T-helper 22 cell (primary cell): ENCODE measurements at places on chromosomes 3 and 15.
A peak's percentile ranks its signal among the peaks of the same experiment; 100 is the strongest.

DNA sequence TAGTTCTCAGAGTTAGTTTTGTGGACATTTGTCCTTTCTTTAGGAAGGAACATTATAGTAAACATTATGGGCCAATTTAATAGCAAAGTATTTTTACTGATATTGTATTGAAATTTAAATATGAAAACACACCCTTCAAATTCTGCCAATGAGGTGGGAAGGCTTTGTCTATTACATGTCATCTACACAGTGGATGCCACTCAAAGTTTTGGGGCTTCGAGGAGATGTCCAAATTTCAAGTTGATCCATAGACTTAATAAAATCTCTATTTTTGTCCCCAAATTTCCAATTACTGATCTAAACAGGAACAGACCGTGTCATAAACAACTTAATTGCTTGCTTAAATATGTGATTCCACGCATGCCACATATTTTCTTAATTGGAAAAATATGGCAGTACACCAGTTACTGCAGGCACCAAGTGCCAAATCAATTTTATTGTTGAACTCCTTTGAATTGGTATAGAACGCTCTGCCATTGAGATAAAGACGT lies 1.7 kb downstream of the SHOX2 start:
- DNase-seq = no peak

DNA sequence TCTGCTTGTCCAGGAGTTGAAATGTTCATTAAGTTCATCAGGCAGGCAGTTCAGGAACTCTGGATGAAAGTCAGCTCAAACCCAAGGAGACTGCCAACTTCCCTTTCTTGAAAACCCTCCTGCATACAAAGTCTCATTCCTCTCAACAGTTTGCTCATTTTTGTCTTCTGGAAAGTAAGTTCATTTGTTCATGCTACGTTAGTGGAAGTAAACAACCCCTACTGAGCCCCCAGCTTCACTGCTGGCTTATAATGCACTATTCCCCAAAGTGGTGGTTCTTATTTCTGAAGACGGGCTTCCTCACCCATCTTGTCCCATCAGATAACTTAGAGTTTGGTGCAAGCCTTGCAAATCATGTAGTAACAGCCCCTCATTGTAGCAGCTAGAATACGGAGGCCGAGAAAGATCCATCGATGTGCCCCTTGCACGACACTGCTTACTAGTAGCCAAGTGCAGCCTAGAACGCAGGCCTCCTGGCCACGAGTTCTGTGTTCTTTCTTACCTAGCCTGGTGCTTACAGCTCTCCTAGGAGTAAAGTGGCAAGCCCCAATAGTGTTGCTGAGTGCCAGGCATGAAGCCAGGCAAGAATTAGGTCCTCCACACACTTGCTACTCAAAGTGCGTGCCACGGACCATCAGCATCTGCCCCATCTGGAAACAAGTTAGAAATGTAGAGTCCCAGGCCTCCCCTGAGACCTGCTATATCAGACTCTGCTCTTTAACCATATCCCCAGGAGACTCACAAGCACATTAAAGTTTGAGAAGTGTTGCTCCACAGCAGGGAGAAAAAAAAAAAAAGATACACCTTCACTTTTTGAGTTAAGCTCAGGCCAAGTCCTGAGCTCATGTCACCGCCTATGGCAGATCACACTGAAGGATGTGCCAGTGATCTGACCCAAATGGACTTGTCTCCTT lies 82.5 kb downstream of the RFTN1 start:
- no peak for DNase-seq

GRCh38 chr15:51425517-51426040 lies 84.1 kb downstream of the GLDN start:
- no peak for DNase-seq

- no peak for DNase-seq
Observed at GRCh38 chr3:89227218-89227617, 119.8 kb downstream of the EPHA3 start.

GRCh38 chr3:57546616-57547015 lies 2.5 kb upstream of the DNAH12 start:
- DNase-seq = no peak

- no peak for DNase-seq
Observed at GRCh38 chr3:4735243-4735642, 242.1 kb downstream of the ITPR1 start.

- no peak for DNase-seq
Observed at GRCh38 chr3:57165641-57166040, 488 bp upstream of the IL17RD start.

DNA sequence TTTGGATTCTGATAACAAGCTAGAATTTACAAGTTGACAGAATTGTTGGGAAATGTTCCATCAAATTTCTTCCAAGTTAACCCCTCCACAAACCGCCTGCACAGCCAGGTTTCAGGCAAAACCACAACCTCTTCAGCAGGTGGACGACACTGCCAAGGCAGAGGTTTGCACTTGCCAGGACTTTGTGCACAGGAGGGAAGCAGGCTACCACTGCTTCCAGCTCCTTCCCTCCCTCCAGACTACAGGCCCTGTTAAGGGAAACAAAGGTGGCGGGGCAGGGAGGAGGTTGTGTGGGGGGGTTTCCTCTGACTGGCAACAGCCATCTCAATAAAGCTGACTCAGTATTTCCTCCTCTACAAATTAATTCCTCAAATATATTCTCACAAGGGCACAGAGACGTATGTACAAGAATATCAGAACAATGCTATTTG lies 42.2 kb downstream of the TBC1D2B start:
- DNase-seq = peak; percentile 52

- DNase-seq = no peak
Observed at GRCh38 chr15:64209680-64210334, 47.0 kb upstream of the PPIB start.

- no peak for DNase-seq
Observed at GRCh38 chr15:60647246-60647645, 168.3 kb upstream of the ICE2 start.

DNA sequence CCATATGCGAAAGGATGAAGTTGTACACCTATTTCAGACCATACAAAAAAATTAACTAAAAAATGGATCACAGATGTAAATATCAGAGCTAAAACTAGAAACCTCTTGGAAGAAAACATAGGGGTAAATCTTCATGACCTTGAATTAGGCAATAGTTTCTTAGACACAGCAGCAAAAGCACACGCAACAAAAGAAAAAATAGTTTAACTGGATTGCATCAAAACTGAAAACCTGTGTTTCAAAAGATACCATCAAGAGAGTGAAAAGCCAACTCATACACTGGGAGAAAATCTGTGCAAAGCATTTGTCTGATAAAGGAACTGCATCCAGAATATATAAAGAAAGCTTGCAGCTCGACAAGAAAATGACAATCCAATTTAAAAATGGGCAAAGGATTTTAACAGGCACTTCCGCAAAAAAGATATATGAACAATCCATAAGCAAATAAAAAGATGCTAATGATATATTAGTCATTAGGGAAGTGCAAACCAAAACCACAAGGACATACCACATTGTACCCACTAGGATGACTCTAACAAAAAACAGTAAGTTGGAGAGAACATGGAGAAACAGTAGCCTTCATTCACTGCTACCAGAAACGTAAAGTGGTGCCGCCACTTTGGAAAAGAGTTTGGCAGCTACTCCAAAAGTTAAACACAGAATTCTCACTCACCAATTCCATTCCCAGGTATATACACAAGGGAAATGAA lies 263.1 kb downstream of the ADAMTS17 start:
- no peak for DNase-seq

- DNase-seq = no peak
Observed at GRCh38 chr15:26888761-26889160, 21.9 kb downstream of the GABRA5 start.

DNA sequence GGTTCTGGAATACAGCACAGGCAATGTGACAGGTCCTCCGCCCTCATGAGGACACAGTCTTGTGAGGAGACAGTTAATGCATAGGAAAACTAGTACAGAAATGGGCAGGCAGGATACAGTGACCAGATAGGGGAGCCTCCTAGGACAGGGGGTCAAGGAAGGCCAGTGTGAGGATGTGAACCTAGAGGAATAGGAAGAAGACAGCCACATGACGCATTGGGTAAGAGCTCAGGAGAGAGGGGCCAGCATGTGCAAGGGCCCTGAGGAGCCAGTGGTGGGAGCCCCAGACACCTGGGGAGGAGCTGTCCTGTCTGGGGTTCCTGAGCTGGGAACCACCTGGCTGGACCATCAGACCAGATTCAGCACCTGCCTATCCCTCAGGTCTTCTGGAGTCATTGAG lies 15.6 kb downstream of the IRAK2 start:
- DNase-seq = no peak

DNA sequence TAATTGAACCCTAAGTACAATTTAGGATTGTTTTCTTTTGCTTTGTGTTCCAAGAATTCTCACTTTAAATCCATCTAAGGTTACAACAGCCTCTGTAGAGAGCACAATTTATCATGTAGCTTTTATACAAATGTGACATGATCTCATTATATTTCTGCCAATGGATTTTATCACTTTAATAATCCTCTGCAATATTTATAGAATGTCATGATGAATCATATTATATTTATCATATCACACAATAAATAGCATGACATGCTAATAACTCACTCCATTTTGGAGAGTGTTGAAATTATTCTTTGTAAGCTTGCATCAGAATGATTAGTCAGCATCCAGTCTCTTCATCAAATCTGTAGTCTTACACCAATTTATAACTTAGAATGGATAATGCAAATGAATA lies 280.6 kb upstream of the ZNF717 start:
- no peak for DNase-seq

DNA sequence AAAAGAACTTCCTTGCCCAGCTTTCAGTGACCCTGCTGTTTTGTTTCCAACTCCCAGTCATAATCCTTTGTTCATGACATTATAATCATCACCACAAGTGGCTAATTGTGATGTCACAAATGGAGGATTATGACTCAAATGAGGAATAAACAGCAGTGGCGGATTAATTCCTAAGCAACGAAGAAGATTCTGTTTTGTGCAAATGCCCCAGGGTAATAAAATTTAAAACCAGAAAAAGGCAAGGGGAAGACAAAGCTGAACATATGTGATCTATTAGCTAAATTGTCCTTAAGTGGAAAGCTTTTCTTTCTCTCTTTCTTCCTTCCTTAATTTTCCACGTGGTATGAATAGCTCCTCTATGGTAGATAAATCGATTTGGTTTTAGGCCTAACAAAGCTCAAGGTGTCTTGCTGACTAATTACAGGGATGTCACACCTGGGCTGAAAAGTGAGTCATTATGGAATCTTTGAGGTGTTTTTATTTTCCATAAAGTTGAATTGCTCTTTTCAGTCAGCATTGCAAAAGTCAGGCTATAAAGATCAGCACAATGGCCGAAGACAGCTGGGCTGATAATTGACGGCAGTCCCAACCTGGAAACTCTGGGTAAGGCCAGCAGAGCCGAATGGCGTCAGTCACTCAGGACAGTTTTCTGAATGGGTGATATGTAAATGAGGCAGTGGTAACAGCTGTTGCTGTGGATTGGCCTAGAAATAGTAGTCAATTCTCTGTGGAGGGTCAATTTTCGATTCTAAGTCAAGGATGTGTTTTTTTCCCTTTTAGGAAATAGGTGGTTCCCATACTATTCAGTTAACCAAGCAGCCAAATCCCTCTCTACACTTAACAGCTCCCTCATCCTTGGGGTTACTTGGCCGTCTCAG lies 121.5 kb downstream of the PTPRG start:
- no peak for DNase-seq

- DNase-seq = no peak
Observed at GRCh38 chr15:40342416-40343320, 1.9 kb upstream of the CCDC9B start.

DNA sequence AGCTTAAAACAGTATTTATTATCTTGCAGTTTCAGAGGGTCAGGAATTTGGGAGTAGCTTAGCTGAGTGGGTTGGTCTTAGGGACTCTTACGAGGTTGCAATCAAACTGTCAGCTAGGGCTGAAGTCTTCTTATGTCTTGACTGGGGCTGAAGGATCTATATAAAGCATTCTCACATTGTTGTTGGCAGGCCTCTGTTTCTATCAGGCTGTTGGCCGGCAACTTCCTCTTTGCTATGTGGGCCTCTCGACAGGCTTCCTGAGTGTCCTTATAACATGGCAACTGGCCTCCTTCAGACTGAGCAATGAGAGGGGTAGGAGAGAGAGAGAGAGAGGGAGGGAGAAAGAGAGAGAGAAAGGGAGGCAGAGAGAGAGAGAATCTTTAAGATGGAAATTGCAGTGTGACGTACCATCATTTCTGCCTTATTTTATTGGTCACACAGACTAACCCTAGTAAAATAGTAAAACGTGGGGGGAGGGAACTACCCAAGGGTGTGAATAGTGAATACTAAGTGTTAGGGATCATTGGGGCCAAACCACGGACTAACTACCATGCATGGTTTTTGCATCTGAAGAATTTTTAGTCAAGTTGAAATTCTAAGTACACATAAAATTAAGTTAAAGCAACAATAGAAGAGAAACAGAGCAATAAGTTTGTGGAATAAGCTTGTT lies 16.1 kb downstream of the FGF7 start:
- DNase-seq = no peak

GRCh38 chr3:48748754-48749153 lies 31.7 kb upstream of the IP6K2 start:
- DNase-seq = no peak

GRCh38 chr15:95347837-95348236 lies 982.7 kb upstream of the NR2F2 start:
- no peak for DNase-seq

DNA sequence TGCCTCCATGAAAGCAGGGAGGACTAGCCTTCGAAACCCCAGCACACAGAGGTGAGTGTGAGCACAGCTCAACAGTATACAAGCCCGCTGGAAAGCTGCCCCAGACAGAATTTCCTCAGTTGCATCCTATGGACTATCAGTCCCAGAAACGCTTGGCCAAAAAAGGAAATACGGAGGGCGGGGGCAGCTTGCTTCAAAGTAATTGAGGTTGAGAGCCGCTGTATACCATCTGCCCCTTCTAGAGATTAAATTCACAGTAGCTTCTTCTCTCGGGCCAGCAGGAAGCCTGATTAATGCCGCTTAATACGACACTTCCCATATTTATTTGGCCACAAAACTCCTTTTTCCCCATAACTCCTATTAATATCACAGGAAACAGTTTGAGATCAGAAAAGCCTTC lies 88.7 kb downstream of the LIPC start:
- no peak for DNase-seq

- no peak for DNase-seq
Observed at GRCh38 chr15:33051528-33051927, 143.0 kb downstream of the FMN1 start.

GRCh38 chr15:24858737-24859601 lies 95.8 kb upstream of the SNRPN start:
- DNase-seq = no peak

- DNase-seq = no peak
Observed at GRCh38 chr3:123740391-123740822, 143.7 kb downstream of the MYLK start.

DNA sequence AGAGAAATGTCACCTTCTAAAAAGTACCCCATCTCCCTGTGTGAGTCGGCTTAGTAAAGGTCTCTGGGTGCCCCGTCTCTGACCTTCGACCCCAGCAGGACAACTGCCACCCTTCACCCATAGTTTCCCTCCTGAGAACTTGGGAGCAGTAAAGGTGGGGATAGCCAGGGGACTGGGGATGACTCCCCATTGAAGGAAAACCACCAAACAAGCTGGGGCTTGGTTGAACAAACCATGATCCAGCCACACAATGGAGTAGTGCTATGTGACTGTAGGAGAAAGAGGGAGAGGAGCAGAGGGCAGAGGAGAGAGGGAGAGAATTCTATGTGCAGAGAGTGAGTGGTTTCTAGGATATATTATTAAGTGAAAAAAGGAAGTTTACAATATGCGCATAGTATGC lies 33.7 kb downstream of the IDH3A start:
- no peak for DNase-seq

- no peak for DNase-seq
Observed at GRCh38 chr15:84697236-84697990, 18.5 kb downstream of the SEC11A start.
